ENCODE measurements at places on chromosomes 11 and 22.

DNA sequence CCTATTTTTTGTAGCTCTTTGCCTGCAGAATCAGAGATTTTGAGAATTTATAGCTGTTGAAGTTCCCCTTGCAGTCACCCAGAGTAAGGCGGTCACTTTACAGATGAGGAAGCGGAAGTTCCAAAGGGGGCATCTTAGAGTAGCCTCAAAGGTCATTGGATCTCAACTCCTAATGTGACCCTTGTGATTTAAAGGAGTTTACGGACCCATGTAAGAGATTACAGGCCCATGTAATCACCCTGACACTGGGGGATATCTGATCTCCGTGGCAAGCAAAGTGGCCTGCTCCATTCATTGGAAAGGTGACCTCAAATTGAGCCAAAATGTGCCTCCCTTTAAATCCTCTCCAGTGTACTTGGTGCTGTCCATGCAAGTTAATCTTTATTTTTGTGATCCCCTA, 15.7 kb downstream of the P2RX3 start:
- no peak for DNase-seq

DNA sequence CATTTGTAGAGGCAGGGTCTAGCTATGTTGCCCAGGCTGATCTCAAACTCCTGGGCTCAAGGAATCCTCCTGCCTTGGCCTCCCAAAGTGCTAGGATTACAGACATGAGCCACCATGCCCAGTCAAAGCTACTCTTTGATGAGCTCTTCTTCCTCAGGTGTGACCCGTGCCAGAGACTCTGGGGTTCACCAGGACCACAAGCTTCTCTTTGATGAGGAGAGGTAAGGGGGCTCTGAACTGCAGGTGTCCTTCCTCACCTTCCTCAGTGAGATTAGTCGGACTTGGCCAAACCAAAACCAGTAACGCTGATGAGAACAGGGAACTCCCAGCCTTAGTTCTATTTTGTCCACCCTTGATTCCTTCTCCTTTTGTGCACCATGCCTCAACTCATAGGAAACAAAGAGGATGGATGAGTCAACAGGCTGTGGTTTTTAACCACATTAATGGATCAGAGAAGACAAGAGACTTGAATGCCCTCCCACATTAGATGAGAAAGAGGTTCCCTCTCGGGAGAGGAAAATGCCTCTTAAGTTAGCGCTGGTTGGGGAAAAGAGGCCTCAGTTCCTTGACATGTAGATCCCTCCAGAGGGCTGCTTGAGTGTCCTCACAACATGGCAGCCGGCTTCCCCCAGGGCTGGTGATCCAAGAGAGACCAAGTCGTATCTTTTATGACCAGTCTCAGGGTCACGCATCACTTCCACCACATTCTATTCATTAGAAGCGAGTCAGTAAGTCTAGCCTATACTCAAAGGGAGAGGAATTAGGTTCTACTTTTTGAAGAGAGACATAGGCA, 25.7 kb upstream of the CTR9 start:
- DNase-seq: no peak

DNA sequence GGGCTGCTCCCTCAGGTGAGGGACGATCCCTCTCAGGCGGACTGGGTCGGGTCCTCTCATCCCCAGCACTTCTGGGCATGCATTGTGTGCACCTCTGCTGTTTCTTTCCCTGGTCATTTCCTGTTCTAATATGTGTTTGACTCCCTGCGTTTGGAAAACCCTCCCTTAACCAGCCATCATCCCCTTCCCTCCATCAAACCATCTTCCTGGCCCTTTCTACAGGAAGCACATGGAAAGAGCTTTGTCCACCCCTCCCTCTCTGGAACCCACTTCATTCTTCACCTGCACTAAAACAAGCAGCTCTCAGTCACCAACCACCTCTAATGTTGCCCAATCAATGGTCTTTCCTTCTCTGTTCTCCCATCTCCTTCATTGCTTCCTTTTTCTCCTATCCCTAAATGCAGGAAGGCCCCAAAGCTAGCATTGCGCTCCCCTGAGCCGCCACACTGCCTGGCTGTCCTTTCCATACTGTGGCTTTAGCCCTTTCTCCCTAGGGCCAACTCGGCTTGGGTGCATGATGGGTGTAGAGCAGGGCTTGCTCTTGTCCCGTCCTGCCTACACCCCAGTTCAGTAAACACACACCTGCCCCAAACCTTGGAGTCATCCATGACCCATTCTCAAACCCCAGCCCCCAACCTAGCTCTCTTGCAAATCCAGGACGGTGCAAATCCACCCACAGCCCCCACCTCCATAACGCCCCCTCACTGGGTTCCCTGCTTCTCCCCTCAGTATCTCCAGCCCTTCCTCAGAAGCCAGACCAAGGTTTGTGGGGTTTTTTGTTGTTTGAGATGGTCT, 5.4 kb upstream of the GAS2L1 start:
- DNase-seq: no peak

DNA sequence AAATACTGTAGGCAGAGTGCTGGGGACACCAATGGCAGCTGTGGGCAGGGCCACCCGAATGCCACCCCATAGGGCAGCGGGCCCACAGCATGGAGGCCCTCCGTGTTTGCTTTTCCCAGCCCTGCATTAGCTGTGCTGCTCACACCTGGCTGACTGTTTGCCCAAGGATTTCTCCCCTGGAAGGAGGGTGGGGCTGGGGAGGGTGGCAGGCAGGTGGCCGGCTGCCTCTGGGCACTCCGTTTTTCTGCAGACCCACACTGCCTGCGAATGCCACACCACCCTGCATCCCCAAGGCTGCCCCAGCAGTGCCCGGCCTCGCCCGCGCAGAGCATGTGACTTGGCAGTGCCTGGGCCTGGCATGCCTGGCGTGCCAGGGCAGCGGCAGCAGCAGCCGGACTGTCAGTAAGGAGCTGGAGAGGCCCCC, 19.6 kb downstream of the DAGLA start:
- no peak for DNase-seq

DNA sequence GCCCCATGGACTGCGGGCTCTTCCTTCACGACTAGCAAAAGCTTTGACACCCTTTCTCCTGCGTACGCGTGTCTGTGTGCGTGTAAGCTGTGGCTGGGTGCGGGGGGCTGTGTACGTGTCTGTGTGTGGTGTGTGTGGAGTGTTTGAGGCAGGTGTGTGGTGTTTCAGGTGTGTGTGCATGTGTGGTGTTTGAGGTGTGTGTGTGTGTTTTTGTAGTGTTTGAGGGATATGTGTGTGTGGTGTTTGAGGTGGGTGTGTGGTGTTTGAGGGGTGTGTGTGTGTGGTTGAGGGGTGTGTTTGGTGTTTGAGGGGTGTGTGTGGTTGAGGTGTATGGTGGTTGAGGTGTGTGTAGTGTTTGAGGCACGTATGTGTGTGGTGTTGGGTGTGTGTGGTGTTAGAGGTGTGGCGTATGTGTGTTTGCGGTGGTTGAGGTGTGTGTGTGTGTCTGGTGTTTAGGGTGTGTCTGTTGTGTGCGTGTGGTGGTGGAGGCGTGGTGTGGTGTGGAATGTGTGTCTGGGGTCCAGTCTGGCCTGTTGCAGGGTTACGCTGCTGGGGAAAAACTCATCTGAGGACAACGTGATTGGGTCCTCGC, 687 bp upstream of the ARSA start:
- no peak for DNase-seq

DNA sequence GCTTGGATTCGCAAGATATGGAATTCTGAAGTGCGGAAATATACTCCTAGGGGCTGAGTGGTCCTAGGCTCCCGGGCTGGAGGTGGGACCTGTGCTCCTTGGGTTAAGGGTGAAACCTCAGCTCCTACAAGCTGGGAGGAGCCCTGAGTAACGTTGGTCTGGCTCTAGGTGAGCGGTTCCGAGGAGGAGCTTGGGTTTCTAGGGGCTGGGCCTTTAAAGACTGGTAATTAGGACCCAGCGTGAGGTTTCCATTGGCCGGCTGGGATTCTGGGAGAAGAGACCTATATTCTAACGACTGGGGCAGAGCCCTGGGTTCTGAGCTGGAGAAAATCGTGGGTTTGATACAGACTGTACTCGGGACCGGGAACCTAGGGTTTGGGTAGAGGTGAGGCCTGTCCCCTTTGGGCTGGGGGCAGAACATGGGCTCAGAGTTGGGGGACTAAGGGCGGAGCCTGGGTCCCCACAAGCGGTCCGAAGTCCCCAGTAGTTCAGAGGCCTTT, 882 bp upstream of the MAP4K2 start:
- DNase-seq: no peak

DNA sequence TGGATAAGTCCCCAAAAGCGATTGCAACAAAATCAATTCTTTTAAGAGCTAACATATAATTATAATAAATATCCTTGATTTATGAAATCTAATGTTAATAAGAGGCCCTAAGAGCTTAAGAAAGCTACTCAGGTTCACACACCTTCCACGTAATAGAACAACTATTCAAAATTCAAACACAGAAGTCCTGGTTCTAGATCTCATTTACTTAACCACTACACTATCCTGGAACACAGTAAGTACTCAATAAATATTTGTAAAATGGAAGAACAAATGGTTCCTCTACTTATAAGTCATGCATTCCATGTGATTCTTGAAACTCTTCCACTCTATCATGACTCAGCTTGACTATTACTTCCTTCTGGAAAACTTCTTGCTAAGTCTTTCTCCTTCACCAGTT, 268.2 kb downstream of the FAM181B start:
- DNase-seq: no peak

GRCh38 chr22:22194931-22195264, 49.7 kb upstream of the VPREB1 start:
- DNase-seq: no peak

DNA sequence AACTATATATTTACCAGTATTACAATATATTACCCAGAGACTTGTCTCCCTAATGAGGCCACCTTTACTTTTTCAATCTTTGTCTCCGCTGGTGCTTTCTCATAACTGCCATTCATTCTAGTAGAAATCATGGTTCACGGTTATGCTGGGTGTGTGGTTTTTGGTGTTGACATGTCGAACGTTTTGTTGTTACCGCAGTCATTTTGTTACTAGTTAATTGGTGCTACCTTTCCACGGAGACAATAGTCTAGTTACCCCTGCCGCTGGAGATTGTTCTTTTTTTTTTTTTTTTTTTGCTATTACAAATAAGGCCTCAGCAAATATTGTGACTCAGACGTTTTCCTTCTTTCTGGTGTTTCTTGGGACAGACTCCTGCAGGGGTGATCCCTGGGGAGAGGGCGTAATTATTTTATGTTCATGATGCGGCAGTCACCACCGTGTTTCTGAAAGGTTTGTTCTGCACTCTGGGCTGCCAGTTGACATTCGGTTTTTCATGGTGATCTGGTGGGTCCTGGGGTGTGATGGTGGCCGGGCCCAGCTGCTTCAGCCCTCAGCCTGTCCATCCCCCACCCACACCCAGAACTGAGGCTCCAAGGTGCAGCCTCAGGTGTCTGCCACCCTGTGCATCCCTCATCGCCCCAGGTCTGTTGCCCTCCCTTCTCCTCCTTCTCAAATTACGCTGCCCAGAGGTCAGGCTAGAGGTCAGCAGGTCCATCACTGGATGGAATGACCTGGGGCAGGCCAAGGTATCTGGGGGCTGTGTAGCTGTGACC, 28.6 kb downstream of the LRP5 start:
- DNase-seq: no peak

DNA sequence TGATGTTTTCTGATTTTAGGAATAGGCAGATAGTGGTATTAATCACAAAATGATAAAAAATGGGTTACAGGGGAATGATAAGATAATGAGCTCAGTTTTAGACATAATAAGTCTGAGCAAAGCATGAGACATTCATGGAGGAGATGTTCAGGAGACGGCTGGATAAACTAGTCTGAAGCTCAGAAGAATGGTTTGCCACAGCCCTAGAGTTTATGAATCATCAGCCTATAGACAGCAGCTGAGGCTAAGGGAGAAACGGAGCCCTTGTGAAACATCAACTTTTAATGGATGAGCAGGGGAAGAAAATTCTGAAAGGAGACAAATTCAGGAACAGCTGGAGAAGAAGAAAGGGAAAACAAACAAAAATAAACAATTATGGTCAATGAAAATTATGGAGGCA, 87.2 kb downstream of the RELT start:
- DNase-seq: no peak

DNA sequence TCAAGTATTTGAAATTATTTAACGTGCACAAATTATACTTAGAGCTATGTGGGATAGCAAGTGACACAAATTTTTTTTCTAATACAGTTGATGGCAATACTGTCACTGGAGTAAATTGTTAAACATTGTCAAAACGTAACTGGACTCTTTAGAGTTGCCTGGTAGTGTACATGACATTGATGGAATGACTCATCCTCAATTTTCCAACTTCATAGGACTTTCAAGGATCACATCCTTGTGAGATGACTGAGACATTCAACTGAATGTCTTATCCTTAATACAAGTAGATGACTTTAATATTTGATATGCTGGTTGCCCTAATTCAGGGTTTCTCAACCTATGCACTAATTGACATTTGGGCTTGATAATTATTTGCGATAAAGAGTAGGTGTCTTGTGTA, 310.0 kb downstream of the SWAP70 start:
- DNase-seq: no peak

- no peak for DNase-seq
Observed at GRCh38 chr22:26229910-26230309, 60.6 kb downstream of the SEZ6L start.

DNA sequence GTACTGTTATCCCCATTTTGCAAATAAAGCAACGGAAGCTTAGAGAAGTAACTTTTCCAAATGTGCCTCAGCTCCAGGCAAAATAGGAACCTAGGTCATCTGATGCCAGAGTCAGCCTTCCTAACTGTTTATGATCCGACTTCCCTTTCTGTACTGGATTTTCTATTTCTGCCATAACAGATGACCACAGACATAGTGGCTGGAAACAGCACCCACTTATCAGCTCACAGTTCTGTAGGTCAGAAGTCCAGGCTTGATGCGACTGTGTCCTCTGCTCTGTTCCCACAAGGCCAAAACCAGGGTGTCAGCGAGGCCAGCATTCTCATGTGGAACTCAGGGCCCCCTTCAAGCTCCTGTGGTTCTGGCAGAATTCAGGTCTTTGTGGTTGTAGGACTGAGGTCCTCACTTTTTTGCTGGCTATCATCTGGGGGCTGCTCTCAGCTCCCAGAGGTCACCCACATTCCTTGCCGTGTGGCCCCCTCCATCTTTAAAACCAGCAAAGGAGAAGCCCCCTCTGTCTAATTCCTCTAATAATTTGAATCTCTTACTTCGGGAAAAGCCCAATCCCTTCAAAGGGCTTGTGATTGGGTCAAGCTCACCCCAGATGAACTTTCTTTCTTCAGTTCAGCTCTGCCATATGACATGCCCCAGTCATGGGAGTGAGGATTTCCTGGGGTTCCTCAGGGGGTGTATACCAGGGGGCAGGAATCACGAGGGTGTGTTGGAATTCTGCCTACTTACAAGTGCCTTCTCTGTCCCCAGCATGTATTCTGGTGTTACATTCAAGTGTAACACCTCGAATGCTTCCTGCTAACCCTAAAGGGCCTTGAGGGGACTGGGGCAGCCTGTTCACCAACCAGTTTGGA, 15.3 kb downstream of the KCNJ5 start:
- DNase-seq: no peak

- DNase-seq: no peak
Observed at GRCh38 chr22:46609175-46609690, 11.0 kb upstream of the GRAMD4 start.

GRCh38 chr22:31248138-31248745, 36.1 kb downstream of the LIMK2 start:
- DNase-seq: no peak

GRCh38 chr11:133228471-133229329, 303.6 kb downstream of the OPCML start:
- DNase-seq: no peak

All from progenitor cell of endocrine pancreas (in vitro differentiated cells).